Stimulated activated CD4-positive, alpha-beta T cell treated with anti-CD3 and anti-CD28 coated beads, Interleukin-1b, Interleukin-23, amount 100 ng/mL, for 1 hour (primary cell): ENCODE measurements at places on chromosomes 3 and 15.

GRCh38 chr3:54731732-54732445 is 196.0 kb downstream of the LRTM1 start:
- DNase-seq = no peak

DNA sequence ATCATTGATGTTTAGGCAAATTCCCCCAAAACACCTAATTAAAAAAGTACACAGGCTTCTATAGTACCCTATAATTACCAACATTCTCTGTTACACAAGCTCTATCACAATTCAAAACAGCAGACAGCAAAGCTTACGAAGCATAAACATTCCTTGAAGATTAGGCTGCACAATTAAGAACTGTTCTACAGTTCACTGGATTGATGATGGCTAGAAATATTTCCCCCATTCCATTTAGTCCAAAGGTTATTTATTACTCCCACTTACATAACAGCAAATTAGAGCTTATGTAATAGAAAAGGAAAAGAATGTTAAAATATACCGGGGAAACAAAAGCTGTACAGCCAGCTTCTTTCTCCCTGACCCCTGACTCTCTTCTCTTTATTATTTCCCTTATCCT is 49.3 kb downstream of the UACA start:
- no peak for DNase-seq

DNA sequence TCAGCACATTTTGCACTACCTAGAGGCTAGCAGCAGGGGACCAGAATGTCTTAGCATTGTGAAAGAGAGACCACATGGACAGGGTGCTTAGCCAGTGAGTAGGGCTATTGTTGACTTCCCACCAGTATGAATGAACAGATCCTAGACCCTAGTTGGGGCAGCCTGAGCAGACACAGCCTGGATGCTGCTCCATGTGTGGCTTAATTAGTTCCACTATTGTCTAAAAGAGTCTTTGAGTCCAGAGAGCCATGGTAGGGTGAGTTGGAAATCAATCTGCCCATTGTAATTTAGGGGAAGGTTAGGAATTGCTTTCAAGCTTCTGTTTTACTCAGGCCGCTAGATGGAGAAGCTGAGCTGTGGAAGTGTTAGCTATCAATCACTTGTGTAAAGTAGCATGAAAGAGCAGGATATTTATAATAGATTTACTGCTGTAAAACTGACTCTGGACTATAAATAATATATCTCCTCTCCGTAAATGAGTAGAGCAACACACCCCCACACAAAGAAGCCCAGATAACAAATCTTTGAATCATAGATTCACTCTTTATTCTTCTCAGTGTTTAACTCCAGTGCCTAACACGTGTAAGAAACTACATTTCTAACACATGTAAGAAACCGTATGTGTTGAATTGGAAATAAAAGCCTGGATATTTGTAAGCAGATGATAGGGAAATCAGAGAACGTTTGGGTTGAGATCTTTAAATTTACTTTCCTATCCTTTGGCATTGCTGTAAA is 4.1 kb upstream of the GCSAM start:
- DNase-seq = no peak

- DNase-seq = no peak
Measured at GRCh38 chr3:151814588-151814987, 672 bp downstream of the AADAC start.

- no peak for DNase-seq
Measured at GRCh38 chr3:180036671-180037455, at the start of gene PEX5L. TSS of gene PEX5L (minus strand) at chr3:180036937. CDS start at chr3:180036599, 338 bp downstream.

DNA sequence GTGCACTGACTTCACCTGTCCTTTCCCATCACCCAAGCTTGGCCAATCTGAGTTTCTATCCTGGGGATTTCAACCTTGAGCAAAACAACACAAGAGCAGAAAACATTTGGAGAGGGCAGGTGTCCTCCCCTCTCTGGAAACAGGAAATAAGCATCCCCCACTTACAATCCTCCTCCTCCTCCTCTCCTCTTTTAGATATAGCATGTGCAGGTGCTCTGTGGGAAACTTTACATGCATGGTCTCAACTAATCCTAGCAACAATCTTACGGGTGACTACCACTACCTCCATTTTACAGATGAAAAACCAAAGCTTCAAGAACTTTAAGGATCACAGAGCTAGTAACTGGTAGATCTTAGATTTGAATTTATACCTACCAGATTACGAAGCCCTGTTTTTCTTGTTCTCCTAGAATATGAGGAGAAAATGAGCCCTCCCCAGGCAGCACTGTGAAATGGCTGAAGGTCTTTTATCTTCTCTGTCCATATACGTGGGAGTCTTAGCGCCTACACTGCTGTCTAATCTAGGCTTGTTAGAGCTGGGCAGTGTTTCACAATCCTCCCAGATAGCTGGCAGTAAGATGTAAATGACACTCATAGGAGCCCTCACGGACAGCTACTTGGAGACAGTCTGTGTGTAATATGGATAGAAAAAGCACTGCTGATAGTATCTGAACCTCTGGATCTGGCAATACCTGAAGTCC is 301.2 kb upstream of the PROK2 start:
- no peak for DNase-seq

GRCh38 chr3:143600756-143601718 is 247.2 kb downstream of the SLC9A9 start:
- no peak for DNase-seq

DNA sequence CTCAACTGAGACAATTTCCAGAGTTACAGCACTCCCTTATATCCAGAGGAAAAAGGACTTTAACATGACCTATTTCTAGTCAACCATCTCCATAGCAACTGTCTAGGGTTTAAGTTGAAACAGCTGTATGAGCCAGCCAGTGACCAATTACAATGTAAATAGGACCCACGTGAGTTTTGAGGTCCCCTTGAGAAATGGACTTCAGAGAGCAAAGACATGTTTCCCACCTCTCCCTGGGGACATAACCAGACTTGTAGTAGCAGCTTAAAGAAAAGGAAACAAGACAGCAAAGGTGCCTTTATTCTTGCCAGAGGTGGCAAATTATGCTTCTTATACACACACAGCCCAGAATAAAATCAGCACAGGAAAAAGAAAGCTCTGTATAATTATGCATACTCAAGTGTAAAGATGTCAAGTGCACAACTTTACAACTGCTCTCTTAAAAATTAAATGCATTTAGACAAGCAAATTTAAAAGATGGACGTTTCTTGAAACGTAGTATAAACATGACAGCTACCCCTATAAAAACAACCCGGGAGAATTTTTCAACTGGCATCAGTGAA is 40.2 kb downstream of the SUMF1 start:
- DNase-seq = no peak

- no peak for DNase-seq
Measured at GRCh38 chr3:143442814-143443447, 323.4 kb downstream of the CHST2 start.

DNA sequence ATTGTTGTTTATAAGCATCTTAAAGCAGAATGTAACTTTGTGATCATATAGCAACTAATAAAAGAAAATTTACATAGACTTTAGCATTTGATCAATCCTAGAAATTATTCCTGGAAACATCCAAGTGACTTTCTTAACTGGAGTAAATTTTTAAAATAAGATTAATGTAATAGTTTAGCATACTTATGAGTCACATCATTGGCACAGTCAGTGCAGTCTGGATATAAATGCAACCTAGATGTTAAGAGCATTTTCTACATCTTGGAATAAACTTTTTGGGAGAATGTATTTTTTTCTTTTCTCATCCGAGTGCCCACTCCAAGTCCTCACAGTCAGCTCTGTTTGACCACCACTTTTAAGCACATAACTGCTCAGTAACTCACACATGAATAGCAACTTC is 324.6 kb upstream of the PLSCR5 start:
- DNase-seq = no peak

DNA sequence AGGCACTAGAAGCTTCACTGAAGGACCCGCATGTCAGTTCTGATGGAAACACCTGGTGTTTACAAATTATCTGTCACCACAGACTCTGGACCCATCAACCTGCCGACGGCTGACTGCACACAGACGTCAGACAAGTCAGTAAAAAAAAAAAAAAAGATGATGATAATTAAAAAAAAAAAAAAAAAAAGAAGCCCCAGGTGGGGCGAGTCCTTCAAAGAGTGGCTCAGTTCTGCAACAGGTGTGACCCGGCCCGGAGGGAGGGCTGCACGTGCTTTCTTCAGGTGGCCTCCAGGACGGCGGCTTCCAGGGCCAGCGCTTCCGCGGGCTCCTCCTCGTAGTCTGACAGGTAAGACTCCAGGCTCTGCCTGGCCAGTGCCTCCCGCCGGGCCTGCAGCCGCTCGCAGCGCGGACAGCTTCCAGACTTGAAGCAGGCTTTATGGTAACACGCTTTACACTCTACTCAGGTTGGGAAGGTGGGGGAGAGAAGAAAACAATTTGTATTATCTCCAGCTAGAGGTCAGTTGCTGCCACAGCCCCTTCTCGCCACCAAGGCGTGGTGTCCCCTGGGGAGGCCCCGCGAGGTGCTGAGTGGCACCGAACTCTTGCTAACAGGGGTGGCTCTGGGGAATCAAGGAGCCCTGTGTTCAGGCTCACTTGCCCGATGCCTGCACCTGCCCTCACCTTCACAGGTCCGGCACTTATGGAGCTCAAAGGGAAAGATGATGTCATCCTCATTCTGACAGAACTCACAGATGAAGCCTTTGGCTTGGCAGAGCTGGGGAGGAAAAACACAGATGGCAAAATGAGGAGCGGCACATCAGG is 61.8 kb downstream of the RUBCN start:
- DNase-seq = no peak

- no peak for DNase-seq
Measured at GRCh38 chr3:82082796-82083195, 321.4 kb upstream of the GBE1 start.

DNA sequence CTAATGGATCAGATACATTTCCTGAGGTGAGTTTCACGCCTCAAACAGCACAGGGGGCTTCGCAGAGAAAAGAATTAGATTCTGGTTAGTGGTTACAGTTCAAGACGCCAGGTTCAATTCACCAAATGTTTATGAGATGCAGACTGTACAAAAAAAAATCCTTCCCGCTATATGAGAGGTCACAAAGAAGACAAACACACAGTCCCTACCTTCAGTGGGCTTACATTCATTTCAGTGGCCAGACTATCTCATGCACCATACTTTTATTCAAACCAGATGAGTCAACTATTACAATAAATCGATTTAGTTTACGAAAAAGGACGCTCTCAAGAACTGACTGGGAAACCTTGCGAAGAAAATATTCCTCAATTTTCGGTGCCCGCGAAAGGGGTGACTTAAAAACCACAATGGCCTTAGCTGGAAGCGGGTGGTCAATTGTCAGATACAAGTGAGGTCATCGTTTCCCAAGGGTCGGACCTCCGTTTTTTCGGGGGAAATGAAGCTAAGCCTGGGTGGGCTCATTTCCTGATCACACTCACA is 695 bp downstream of the METTL6 start:
- DNase-seq = no peak

DNA sequence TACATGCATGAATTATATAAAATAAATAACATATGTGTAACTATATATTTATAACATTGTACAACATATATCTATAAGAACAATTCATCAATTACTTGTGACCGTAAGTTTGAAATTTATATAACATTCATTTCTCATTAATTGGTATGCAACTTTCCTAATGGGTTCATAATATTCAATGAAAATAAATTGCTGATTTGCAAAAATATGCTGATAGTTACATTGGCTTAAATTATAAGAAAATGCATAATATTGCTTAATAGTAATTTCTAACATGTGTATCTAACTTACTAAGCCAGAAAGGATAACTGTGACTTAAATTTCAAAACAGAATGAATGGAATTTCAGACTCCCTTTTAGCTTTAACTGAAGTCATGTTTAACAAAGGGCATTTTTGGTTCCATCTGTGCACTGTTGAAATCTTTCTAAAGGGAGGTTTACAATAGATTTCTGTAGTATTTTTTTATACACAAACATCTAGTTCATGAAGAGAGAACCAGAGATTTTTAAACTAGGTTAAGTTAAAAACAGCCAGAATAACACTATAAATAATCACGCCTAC is 310.9 kb downstream of the TBC1D5 start:
- DNase-seq = no peak

DNA sequence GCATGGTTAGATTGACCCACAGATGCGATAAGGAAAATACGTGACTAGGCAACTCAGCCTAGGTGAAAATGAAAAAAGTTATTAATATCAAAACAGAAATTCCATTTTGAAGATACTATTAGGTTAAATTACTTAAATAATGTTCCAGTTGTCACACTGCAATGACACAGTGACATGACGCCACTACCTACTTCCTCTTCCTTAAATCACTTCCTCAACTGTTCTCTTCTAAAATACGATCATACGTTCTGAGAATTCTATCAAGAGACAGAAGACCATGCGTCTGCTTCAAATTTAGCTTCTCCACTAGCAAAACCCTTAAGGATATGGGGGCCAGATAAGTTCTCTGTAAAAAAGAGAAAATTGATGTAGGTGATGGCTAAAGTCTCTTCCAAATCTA is 18.2 kb downstream of the CMTM6 start:
- DNase-seq = no peak

DNA sequence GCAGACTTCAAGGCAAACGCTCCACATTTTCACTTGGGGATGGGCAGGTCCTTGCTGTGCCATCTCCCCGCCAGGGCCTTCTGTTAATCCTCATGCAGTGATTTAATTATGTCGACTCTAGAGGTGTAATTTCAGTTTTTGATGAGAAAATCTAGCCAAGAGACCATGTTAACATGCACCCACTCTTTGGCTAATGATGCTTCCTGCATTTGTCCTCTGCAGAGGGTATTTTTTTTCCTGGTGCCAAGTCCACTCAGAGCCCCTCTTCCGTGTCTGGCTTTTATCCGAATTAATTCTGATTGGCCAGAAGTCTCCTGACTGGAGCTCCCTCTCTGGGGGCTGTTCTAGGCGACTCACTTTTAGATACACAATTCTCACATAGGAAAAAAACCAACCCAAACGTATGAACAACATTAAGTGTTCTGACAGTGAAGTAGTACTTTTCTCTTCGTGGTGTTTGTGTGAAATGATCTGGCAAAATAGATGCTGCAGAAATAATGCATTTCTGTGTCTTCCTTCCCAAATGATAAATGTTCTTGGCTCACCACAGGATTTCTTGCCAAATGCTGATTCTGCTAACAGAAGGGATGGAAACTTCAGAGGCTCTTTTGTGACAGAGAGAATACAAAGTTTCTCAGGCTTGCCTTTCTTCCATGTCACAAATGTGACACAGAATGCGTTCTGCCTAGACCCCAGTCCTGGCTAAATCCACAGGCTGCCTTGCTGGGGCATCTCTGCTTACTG is 190.0 kb downstream of the CACNA2D3 start:
- no peak for DNase-seq

DNA sequence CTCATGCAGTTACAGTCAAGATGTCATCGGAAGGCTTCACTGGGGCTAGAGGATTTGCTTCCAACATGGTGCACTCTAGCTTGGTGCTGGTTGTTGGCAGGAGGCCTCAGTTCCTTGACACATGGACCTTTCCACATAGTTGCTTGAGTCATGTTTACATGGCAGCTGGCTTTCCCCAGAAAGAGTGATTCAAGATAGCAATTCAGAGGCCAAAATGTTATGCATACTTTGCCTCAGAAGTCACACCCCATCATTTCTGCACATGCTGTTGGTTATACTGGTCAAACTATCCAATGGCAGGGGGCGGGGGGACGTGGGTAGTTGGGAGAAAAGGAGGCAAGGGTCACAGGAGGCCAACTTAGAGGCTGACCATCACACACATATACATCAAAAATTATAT is 58.7 kb downstream of the FOXB1 start:
- DNase-seq = no peak
